ENCODE measurements at places on chromosomes 6 and 20.

DNA sequence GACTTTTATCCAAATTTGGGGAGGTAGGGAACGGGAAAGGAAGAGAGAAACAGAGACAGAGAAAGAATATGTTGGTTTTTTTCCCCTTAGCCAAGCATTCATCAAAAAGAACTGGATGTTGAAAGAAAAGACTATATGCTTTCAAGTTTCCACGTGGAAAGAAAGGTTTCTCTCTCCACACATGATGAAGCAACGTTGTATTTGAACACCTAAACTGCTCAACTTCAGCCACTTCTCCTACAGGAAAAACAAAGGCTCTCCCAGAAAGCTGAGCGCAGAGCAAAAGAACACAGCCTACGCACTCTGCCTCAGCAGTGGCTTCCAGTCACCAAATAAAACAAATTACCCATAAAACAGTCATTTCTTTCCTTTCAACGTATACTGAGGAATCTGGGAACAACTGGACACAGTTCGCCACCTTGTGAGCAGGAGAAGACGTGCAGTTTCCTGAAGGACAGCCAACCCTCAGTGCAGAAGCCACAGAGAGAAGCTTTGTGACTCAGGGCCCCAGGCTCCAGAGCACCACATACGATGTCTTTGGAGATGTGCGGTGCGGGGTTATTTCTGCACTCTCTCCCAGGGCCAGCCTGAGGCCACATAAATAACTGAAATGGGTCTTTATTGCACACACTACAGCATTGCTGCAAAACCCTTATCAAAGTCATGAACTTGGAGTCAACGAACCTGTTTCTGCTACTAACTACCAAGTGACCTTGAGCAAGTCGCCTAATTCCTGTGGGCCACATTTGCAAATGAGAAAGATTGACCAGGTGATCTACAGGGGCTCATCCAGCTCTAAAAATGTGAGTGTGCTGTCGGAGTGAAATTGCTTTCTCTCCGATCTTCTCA, 10.1 kb downstream of the IL17F start:
- no peak for DNase-seq

GRCh38 chr6:80480421-80481157, 374.1 kb downstream of the BCKDHB start:
- DNase-seq, result no peak

DNA sequence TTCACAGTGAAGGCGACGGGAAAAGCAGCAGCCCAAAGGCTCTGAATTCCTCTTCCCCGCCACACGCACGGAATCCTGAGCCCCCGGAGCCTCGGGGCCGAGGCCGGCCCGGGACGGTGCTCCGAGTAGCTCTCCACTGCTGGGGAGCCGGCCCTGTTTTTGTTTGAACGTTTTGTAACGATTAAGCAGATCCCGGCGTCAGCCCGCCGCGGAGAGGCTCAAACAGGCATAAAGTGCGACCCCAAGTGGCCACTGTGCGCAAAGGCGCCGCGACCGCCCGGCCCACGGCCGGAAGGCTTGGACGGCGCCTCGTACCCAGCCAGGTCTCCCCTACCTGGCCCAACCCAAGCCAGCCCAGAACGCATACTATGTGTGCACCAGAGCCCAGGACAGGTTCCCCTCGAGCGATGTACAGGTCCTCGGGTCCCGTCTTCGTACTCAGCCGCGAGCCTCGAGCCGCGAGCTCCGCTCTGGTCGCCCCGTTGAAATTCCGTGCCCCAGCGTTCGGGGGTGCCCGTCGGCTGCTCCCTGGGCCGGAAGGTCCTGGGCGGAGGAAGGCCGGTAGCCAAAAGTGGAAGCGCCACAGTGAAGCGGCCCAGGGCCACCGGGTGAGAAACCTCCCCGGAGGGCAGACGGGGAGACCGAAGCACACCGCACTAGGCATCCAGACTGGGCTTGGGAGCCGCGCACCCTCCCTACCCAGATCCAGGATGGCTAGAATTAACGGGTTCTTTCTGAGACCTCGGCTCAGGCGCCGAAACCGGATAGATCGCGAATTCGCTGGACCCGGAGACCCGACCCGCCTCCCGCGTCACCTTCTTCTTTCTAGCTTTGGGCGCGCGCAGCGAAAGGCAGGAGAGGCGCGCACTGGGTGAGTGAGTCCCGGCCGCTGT, 1.2 kb upstream of the MAFB start:
- DNase-seq, result no peak

DNA sequence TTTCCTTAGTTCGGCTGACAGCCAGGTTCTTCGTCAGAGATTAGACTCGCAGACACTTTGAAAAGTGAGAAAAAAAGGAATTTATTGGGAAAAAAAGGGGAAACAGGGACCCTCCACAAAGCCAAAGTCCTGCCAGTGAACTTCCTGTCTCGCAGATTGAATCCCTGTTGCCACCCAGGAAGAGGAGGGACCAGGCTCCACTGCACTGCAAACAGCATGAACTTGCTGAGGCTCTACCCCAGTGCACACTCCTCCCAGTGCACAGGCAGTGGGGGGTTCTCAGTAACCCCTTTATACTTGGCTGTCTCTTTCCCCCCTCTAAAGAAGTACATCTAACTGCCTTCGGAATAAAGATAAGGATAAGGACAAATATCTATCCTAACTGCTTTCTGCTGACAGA, 959.0 kb downstream of the GRIK2 start:
- no peak for DNase-seq

- DNase-seq, result no peak
Observed at GRCh38 chr20:4910951-4911350, 90.4 kb downstream of the SLC23A2 start.

GRCh38 chr6:82074556-82074955, 173.0 kb downstream of the IBTK start:
- DNase-seq, result no peak

DNA sequence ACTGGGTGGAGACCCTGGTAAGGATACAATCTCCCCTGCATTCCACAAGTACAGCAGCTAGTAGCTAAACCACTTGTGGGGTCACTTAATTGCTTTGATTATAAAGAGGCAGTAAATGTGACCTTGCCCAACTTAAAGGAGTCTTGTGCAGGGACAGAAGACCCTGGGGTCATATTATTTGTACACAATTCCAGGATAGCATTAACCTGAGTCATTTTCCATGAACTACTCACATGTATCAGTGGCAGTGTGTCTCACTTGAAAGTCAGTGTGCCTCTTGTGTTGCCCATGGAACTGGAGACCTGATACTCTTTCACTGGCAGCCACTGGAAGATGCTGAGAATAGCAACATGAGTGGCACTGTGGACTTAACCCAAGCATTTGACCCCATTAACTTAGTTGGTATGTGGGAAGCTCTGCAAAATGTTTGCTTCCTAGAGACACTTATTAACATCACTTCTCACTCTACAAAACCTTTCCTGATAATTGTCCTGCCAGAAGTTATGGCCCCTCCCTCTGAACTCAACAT, 28.9 kb downstream of the CLIC5 start:
- DNase-seq, result no peak

DNA sequence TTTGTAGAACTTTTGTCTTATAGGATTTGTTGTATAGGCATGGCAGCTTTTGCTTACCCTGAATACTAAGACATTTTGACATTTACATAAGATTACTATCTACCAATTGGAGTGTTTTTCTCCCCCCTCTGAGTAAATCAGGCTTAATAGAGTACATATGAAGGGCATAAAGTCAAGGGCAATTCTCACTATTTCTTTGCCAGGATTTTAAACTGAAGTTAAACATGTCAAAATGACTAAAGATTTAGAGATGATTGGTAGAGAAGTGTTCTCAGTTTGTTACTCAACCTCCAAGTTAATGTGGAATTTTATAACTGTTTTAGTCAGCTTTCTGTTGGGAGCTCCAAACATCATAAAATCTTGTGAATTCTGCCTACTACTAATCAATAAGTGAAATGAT, 157.8 kb downstream of the CDKAL1 start:
- DNase-seq, result no peak

GRCh38 chr6:41504466-41505121, 41.6 kb upstream of the FOXP4 start:
- DNase-seq, result no peak

- no peak for DNase-seq
Observed at GRCh38 chr20:40648210-40649072, 40.6 kb downstream of the MAFB start.

- DNase-seq, result no peak
Observed at GRCh38 chr20:50913690-50914375, 17.4 kb downstream of the ADNP start.

GRCh38 chr6:5260111-5260620, 584 bp downstream of the LYRM4 start:
- DNase-seq, result no peak

DNA sequence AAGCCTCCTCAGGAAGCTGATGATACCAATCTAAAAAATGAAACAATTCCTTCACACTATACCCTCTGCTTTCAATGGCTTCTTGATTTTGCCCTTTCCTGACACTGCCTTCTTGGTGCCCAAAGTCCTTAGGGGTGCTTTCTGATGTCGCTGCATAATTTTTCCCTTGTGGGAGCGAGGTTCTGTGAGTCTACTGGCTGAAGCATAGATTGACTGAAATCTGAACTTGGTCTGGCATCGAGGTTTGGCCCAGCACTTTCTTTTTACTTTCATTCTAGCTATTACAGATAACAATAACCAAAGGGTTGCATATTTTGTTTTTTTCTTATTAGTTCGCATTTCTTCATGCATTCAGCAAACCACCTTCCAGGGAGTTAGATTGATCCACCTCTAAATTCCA, 65.8 kb downstream of the E2F3 start:
- DNase-seq, result no peak

- no peak for DNase-seq
Observed at GRCh38 chr6:22596011-22596410, 26.6 kb downstream of the HDGFL1 start.

DNA sequence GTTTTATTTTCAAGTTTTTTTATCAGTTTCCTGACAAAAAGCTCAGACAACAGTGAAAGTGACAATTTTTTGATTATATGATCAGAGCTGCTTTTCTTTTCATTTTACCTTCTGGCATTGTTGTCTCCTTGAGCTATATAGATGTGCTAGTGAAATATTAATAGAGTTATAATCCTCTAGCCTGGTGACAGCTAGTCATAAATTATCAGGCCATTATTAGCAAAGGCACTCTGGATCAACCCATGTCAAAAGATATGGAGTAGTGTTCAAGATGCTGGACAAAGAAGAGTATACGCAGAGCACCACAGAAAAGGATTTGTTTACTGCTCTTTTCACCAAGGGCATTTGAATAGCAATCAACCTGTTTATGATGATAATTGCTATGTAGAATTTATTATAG, 1230.1 kb downstream of the HACE1 start:
- DNase-seq, result no peak

DNA sequence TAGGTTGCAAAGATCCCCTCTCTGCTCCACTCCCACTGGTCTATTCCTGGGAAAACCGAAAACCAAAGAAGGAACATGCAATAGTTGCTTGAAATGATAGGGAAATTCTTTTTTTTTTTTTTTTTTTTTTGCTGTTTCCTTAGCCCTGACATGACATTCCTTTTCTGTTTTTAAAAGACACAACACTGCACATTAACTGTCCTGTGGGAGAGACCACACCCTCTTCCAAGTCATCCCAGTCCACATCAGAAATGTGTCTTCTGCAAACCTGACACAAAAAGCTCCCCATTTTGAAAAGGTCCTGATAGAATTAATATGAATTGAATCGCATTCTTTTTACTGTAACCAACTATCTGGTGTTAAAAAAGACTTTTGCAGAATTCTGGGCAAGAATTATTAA, 43.4 kb upstream of the RIPOR2 start:
- DNase-seq, result no peak

- DNase-seq, result no peak
Observed at GRCh38 chr6:9520417-9521151, 894.3 kb downstream of the TFAP2A start.

DNA sequence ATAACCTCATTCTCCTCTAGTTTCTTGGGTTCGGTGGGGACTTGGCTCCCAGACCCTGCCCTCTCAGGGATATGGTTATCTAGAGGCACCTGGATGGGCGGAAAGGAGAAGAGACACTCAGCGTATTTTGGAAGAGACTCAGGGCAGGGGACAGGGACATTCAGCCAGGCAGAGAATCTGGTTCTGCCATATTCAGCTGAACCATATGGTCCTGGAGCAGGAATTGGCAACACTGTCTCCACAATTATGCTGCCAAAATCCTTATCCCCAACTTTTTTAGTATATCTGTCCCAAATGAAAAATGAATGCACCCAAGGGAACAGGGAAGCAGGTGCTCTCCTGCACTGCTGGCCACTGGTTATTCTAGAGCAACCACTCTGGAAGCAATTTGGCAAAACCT, 17.7 kb downstream of the SDC4 start:
- no peak for DNase-seq

GRCh38 chr6:133512410-133513016, 271.4 kb downstream of the EYA4 start:
- DNase-seq, result no peak
